Keratinocyte (primary cell): ENCODE measurements at places on chromosomes 11 and 22.

DNA sequence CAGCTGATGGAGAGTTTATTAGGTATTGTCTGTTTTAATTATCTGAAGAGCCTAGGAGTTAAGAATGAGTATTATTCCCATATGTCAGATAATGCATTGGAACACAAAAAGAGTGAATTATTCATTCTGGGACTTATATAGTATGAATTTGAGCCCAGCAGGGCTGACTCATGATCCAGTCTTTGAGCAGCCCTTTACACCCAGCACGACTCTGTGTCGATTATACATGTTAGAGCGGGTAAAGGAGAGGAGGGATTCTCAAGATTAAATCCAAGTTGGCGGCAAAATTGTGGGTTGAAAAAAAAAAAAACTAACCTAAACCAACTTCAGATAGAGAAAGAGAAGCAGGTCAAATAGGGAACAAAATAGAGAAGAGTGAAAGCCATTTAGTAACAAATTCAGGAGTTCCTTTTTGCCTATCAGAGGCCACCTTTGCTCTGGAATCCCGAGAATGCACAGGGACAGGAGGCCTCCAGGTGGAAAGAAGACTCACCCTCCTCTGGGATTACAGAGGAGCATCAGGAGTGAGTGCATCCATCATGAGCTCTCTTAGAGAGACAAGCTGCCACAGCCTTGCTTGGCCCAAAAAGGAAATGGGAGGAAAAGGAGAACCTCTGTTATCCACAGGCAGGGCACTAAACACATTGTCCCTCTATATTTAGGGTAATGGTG, 3.1 kb downstream of the MRGPRX1 start:
- DNase-seq = no peak

GRCh38 chr11:26992031-26992541, 1.8 kb upstream of the FIBIN start:
- no peak for DNase-seq

- no peak for DNase-seq
Observed at GRCh38 chr22:43047605-43048004, 32.7 kb upstream of the PACSIN2 start.

DNA sequence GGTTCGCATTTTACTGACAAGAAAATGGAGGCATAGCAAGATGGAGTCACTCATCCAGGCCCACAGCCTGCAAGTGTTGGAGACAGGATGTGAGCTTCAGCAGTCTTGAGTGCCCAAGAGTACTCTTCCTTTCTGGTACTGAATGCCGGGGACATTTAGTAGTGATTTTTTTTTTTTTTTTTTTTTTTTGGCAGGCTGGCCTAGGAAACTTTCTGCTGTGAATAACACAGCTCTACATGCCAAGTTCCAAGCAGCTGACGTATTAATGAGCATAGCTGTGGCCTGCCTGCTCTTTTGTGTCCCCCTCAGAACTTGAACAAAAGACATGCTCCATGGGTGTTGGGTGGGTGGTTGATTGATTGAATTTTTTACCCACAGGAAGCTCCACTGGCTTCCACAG, 195.5 kb upstream of the CADM1 start:
- no peak for DNase-seq

DNA sequence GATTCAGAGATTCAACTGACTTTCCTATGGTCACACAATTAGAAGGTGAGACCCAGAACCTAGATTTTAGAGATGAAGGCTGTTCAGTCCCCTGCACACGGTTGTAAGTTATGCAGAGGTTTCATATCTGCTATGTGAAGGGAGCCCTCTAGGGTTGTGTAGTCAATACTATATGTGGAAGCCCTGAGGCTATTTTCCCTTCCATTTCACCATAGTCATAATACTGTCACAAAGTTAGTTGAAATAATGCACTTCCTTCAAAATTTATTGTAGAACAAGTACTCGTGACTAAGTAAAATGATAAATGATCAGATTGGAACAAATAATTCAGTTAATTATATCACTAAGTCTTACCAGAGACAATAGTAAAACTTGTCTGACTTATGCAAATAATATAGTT, 48.8 kb downstream of the ENDOD1 start:
- DNase-seq = no peak

GRCh38 chr11:131108760-131109159, 192.5 kb upstream of the SNX19 start:
- no peak for DNase-seq

GRCh38 chr11:117620086-117620485, 176.9 kb downstream of the DSCAML1 start:
- no peak for DNase-seq

GRCh38 chr11:66727282-66728037, 1.6 kb downstream of the SPTBN2 start:
- DNase-seq = no peak

- DNase-seq = no peak
Observed at GRCh38 chr11:69501891-69502860, 20.7 kb downstream of the LINC01488 start.

DNA sequence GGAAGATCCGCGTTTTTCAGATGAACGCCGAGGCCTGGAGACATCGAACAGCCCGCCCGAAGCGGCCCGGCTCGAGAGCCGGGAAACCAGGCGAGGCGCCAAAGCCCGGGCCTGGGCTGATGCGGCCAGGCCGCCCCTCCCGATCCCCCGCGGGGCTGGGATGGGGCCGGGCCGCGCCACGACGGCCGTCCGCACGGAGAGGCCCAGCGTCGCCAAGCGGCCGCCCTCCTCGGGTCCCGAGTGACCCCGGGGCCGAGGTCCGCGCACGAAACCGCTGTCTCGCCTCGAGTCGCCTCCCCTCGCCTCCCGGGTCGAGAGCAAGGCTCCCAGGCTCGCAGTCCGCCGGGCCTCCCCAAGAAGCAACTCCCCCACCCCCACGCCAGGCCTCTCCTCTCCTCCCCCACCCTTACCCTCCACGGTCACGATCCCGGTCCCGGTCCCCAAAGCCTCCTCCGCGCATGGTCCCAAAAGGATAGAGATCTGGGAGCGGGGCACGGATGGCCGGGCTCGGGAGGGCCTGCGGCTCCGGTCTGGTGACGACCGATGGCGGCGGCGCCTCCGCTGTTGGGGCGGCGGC, 482 bp downstream of the DDX17 start:
- no peak for DNase-seq

GRCh38 chr11:99037057-99037456, 16.3 kb downstream of the CNTN5 start:
- no peak for DNase-seq

GRCh38 chr11:2402106-2402505, 1.6 kb downstream of the TSSC4 start:
- DNase-seq = no peak

DNA sequence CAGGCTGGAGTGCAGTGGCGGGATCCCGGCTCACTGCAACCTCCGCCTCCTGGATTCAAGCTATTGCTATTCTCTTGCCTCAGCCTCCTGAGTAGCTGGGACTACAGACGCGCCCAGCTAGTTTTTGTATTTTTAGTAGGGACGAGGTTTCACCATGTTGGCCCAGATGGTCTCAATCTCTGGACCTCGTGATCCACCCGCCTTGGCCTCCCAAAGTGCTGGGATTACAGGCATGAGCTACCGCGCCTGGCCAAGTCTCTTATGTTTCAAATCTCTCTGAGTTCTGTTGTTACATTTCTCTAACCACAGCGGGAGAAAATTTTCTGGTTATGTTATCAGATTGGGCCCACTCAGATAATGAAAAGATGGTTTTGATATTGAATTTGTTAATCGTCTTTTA, 10.1 kb downstream of the CEP57 start:
- DNase-seq = no peak

GRCh38 chr22:37514526-37515051, 4.6 kb downstream of the CARD10 start:
- no peak for DNase-seq

DNA sequence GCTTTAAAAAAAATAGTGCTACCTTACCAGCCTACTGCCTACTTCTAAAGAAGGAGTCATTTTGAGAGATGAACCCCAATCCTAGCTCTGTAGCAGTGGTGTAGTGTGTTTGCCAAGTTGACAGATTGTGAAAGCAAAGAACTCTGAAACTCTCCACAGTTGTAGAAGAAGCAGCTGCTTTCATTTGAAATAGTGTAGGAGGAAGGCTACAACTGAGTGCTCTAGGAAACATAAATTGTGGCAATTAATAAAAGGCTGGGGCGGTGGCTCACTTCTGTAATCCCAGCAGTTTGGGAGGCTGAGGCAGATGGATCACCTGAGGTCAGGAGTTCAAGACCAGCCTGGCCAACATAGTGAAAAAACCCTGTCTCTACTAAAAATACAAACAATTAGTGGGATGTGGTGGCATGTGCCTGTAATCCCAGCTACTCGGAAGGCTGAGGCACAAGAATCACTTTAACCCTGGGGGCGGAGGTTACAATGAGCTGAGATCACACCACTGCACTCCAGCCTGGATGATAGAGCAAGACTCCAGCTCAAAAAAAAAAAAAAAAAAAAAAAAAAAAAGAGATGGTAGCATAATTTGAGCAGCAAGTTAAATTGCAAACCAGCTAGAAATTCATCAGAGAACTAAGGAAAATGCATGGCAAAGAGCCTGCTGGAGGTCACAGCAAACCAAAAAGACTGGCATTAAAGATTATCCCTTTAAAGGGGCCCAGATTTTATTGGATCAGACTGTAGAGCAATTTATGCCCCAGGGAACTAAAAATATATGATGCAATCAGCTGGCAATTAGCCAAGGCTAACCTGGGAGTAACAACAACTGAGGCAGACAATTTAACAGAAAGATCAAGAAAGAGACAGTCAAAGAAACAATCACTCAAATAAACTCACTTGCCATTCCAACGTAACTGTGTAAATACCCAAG, 112.6 kb downstream of the LUZP2 start:
- DNase-seq = no peak

DNA sequence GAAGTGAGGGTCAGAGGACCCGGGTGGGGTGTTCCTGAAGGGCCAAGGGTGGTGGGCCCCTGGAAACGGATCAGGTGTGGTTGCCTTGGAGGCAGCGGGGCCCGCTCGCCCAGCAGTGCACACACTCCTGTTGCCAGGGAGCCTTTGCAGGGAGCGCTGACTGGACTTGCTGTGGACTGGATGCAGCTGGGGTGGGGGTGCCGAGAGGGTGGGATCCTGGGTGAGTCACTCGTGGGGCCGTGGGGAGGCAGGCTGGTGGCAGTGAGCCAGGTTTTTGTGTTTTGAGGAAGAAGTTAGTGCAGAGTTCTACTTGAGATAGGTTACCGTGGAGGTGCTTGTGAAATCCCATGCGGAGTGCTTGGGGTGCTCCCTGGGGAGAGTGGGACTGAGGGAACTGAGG, 1.3 kb downstream of the MRPL23 start:
- no peak for DNase-seq
